ENCODE measurements at places on chromosomes 4 and X.
A peak's percentile ranks its signal among the peaks of the same experiment; 100 is the strongest.

GRCh38 chrX:87067795-87068369 lies 449.7 kb upstream of the KLHL4 start:
- no peak for DNase-seq

DNA sequence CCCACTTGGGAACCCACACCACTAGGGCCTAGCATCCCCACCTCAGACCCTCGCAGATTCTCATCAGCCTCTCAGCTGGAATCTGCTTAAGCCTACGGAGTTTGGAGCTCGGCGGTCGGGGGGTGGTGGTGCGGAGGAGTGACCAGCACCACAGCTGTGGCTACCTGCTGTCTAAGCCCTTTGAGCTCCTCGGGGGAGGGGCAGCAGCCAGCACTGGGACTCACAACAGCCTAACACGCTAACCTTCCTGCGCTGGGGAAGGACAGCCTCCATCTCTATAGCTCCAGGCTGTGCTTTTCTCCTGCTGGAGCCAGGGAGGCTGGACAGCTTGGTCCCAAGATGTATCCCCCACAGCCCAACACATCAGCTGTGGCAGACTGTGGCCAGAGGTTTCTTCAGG lies 281.5 kb downstream of the USP46 start:
- DNase-seq: no peak

GRCh38 chr4:151905197-151905596 lies 144.4 kb upstream of the GATB start:
- no peak for DNase-seq

GRCh38 chr4:136150046-136150445 lies 1382.2 kb downstream of the PCDH18 start:
- DNase-seq: no peak

- no peak for DNase-seq
Measured at GRCh38 chrX:134749706-134750445, 91.6 kb upstream of the PLAC1 start.

GRCh38 chr4:183255487-183255886 lies 64.6 kb downstream of the CLDN22 start:
- no peak for DNase-seq

DNA sequence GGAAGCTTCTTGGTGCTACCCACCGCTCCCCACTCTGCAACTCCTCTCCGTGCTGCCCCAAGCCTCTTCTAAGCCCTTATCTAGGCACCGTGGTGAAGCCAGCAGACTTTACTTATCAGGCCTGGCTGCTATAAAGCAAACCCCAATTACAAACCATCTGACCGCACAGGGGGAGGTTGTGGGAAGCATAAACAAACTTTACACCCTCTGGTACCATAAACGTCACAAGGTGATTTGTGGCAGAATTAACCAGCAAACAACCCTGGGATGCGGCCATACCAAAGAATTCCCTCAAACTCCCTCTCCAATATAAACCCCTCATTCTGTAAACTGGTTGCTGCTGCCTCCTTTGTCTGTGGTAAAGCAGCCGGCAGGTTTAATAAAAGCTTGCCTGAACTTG lies 55.2 kb downstream of the MAGEC2 start:
- DNase-seq: no peak

- DNase-seq: no peak
Measured at GRCh38 chr4:7764466-7764865, 175.2 kb downstream of the AFAP1 start.

- DNase-seq: no peak
Measured at GRCh38 chr4:101823864-101824263, 33.3 kb downstream of the BANK1 start.

DNA sequence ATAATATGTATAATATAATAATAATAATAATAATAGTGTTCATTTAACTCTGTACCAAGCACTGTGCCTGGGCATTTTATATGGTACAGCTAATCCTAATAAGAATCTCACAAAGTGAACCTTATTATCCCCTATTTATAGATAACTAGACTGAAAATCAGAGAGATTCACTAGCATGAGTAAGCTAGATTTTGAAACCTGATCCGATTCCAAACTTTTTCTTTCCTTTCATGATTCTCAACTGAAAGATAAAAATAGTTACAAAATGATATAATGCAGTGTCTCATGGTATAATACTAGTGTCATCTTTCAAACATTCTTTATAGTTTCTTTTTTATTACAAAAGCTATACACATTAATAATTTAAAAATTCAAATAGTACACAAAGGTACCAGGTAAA lies 55.9 kb upstream of the RNF128 start:
- no peak for DNase-seq

DNA sequence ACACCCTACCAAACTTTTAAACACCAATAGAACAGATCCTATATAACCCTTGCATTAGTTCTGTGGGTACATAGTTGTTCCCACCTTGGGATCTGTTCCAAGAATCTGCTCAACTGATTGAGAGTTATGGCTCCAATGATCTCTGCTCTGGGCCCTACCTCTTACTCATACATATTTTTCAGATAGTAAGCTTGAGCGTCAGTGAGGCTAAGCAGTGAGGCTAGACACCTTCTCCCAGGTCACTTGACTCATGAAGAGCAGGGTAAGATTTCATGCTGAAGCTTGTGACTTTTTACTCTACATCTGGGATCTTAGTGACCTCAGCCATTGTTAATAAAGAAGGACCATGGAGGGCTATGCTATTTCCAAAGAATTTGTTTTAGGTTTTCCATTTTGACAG lies 23.1 kb upstream of the TNIP3 start:
- no peak for DNase-seq

- DNase-seq: no peak
Measured at GRCh38 chrX:133543654-133544053, 128.4 kb upstream of the GPC4 start.

DNA sequence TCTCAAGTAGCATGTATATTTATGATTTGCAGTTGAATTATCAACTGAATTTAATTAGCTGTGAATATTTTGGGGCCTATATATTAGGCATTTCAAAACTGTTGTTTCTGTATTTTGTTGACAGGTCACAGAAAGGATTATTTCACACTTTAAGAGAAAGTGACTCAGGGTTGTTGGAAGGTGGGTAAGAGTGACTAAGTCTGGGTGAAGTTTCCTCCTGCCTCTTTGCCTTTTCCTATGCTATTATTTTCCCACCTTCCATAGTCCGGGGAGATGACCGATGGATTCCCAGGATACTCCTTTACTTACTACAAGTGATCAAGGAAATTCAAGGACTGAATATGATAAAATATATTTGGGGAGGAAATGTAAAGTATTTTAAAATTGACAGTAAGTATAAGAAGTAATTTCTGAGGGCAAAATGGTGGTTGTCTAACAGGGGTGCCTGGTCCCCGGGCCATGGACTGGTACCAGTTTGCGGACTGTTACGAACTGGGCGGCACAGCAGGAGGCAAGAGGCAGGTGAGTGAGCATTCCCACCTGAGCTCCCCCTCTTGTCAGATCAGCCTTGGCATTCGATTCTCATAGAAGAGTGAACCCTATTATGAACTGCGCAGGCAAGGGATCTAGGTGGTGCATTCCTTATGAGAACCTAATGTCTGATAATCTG lies 175.5 kb upstream of the GPRIN3 start:
- no peak for DNase-seq

DNA sequence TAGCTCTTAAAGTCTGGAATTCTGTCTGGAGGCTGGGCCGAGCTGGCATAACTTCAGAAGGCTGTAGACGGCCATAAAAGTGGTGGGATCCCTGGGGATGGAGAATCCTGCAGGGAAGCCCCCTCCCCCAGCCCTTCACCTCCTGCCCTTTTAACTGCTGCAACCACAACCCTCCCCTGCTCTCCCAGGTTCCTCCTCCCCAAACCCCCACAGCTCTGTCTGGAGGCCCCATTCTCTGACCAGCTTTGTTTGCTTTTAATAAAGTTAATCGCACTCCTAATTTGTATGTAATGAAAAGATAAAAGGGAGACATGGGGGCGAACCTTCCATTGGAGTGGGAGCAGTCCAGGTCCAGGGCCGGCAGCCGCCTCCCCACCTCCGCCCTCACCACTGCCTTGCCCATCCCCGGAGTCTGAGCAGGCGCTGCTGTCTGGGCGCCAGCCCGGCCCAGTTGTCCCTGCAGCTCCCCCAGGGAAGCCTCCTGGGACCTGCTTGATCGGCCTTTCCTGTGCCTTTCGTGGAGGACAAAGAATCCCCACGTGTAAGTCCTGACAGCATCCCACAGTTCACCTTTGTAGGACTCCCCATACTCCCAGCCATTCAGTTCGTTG lies 84.3 kb downstream of the PJA1 start:
- no peak for DNase-seq

- no peak for DNase-seq
Measured at GRCh38 chr4:55721651-55722050, 85.6 kb upstream of the NMU start.

GRCh38 chrX:63101879-63102620 lies 249.1 kb downstream of the SPIN4 start:
- no peak for DNase-seq

GRCh38 chr4:127463883-127464282 lies 168.9 kb upstream of the INTU start:
- no peak for DNase-seq

- no peak for DNase-seq
Measured at GRCh38 chr4:25956260-25956659, 42.2 kb downstream of the SMIM20 start.

DNA sequence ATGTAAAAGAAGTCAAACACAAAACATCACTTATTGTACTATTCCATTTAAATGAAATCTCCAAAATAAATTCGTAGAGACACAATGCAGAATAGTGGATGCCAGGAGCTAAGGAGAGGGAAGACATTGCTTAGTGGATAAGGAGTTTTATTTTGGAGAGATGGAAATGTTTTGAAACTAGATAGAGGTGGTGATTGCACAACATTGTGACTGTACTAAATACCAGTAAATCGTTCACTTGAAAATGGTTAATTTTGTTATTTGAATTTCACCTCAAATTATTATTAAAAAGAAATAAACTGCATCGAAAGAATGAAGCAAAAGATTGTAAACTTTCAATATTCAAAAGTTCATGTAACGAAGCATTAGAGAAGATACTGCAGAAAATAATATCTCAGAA lies 9.7 kb upstream of the ACSL4 start:
- DNase-seq: no peak

GRCh38 chrX:45517090-45517973 lies 316.7 kb upstream of the DIPK2B start:
- no peak for DNase-seq

GRCh38 chrX:110863883-110864282 lies 68.3 kb upstream of the CHRDL1 start:
- no peak for DNase-seq

- no peak for DNase-seq
Measured at GRCh38 chr4:3221996-3222395, 27.0 kb upstream of the MSANTD1 start.

GRCh38 chr4:186249785-186250754 lies 15.9 kb upstream of the F11 start:
- no peak for DNase-seq

DNA sequence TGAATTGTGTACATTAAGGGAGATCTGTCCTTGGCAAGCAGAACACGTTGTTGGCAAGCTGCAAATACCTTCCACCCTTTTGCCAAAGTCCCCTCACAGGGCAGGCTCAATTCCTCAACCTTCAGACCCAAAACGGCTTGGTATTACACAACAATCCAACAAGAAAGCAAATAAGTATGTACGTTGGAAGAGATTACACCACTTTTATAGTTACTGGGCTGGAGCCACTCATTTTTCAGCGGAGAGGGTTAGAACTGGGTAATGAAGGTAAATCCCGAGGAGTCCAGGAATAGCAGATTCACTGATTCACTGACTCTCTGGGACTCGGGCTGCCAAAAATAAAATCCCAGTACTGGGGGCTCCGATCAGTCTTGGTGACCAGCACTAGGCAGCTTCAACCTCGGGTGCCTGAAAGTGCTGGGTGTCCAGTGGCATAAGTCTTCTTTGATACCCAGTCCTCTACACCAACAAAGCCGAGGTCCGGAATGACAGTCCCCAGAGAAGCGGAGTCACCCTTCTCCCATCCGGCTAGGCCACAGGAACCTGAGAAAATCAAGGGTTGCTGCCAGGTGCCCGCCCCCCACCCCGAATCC lies 587 bp downstream of the TIMM8A start:
- DNase-seq: no peak

- DNase-seq: peak; percentile 84
Measured at GRCh38 chrX:12955882-12956703, 18.8 kb upstream of the TMSB4X start.

DNA sequence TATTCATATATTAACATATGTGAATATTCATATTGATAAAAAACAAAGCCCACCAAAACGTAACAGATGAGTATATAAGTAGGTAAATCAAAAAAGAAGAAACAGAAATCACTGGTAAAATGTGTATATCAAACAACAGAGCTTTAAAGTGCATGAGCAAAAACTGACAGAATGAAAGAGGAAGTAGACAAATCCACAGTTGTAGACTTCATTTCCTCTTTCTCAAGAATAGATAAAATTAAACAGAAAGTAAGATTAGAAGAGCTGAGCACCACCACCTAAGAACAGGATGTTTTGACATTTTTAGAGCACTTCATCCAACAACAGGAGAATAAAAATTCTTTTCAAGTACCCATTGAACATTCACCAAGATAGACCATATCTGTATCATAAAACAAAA lies 64.6 kb downstream of the CNKSR2 start:
- DNase-seq: peak; percentile 50

DNA sequence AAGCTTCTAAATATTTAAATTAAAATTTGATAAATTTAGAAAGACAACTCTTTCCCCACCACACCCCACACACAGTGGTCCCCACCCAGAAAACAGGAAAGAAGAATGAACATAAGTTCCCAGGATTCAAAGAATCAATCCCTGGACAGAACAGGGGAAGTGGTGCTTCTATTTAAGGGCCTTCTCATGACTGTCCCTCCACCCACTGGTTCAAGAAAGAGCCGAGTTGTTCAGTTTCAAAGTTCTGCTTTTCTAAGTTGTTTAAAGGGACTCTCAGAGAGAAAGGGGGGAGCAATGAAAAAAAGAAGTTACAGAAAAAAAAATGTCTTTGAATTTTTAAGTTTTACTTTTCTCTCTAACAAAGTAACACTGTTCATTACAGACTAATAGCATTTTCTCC lies 195.8 kb downstream of the PDGFC start:
- DNase-seq: no peak

GRCh38 chr4:43238585-43238984 lies 346.1 kb downstream of the GRXCR1 start:
- no peak for DNase-seq

- no peak for DNase-seq
Measured at GRCh38 chr4:25313201-25313895, 774 bp downstream of the ZCCHC4 start.

GRCh38 chr4:144356941-144357381 lies 216.4 kb upstream of the GYPA start:
- no peak for DNase-seq

GRCh38 chrX:31356275-31357212 lies 284.7 kb upstream of the FTHL17 start:
- no peak for DNase-seq
